ENCODE measurements at places on chromosomes 1 and 21.

GRCh38 chr1:231190456-231190855, 28.6 kb downstream of the TRIM67 start:
- DNase-seq = no peak

DNA sequence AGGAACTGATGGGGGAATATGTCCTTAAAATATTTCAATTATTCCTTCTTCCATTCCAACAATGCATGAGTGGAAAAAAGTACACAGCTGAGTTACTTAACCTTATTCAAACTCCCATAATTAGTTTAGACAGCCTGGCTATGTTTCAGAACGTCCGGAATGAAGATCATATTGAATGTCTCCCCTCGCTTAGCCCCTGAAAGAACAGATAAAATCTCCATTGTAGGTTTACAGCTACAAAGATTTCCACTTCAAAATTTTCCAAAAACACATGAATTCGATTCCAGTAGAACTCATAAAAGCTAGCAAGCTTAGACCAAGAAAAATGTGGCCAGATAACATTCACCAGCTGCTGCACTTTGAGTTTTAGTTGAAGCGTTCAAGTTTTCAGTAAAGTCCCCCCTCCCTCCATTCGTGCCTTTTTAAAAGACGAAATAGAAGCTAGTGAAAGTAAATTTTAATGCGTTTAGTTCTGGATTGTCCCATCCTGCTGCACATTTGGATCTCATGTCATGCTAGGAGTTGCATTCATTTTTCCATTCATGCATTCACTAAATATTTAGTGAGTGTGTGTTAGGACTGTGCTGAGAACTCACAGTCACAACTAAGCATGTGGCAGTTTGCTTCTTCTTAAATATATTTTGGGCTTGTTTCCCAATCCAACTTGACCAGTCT, 29.4 kb upstream of the SSX2IP start:
- no peak for DNase-seq

- DNase-seq = peak; percentile 49
These were observed 135.0 kb downstream of the LHX4 start for GRCh38 chr1:180365039-180365438.

GRCh38 chr1:161948435-161948834, 75.2 kb downstream of the OLFML2B start:
- DNase-seq = no peak

DNA sequence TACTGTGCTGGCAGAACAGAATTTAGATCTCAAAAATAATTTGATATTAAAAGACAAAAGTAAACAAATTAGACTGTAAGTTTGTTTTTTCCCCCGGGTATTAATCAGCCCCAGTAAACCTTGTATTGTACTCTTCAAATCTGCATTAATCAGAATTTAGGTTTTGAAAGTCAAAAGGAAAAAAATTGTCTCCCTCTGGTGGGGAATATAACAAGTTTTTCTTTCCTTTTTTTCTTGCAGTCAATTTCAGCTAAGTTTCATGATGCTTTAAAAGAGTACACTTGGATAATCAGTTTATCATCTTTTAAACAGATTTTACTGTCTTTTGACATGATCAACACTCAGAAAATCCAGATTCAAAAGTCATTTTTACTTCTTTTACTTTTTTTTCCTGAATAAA, 134.5 kb upstream of the PKN2 start:
- peak; percentile 17 for DNase-seq

GRCh38 chr1:151775894-151776664, 12.8 kb upstream of the MRPL9 start:
- no peak for DNase-seq

GRCh38 chr1:165259236-165259635, 97.3 kb downstream of the LMX1A start:
- DNase-seq = no peak

- DNase-seq = peak; percentile 47
These were observed 3.6 kb upstream of the ZDHHC18 start for GRCh38 chr1:26822737-26823395.

DNA sequence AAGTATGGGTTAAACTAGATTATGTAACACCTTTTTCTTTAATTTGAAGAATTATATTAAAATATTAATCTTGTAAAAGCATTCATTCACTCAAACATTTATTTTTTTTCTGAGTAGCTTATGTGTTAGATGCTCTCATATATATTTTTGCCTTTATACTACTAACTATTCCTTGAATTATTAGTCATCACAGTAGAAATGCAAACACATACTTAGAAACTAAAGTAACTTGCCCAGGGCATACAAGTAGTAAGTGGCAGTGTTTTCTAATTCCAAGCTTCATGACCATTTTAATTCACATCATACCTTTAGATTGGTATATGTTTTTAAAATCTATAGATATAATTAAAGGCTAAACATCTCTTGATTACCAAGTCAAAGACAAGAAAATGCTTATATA, 1271.0 kb downstream of the BRINP3 start:
- no peak for DNase-seq

GRCh38 chr1:81287411-81288080, 513.2 kb upstream of the ADGRL2 start:
- DNase-seq = no peak

- peak; percentile 87 for DNase-seq
These were observed 2.1 kb downstream of the SIPA1L2 start for GRCh38 chr1:232627645-232628334.

Measured in mesendoderm (in vitro differentiated cells).